ENCODE measurements at places on chromosomes 1 and 21. TPM values are rescaled to one million over a fixed set of nuclear protein-coding genes. Genes with fewer than 3 reads are reported as not detected.

DNA sequence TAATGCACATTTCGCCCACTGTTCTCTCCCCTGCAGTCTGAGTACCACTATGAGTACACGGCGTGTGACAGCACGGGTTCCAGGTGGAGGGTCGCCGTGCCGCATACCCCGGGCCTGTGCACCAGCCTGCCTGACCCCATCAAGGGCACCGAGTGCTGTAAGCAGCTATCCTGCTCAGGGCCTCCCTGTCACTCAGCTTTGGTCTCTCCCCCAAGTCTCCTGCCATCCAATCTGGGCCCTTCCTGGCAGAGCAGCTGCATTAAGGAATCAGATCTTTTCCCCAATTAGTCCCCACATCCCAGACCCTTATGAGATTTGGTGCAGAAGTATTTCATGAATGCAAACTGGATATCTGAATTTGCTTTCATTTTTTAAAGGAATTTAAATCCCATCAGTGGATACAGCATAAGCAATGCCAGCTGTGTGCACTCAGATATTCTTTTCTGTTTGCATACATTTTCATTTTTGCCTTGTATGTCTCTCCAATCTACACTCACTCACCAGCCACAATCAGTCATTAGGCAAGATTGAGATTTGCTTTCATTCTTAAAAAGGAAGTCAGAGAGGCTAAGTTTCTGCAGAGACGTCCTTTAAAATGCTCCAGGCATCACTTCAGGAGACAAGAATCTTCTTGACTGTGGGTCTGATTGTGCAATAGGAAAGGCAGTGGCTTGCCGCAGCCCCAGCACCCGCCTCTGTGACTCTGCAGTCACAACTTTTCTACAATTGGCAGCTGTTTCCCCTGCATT is 48.1 kb downstream of the ELAPOR1 start:
- DNase-seq = peak; percentile 39

DNA sequence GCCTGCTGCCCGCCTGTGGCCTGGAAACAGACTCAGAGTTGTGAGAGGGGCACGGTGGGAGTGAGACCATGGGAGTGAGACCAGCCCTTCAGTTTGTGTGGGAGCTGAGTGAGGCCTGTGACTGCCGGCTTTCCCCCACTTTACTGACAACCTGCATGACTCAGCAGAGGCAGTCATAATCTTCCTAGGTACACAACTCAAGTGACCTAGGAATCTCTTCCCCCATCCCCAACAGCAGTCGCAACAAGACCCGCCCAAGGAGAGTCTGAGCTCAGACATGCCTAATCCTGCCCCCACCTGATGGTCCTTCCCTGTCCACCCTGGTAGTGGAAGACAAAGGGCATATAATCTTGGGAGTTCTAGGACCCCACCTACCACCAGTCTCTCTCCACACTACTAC is 44.2 kb downstream of the KLHL20 start:
- no peak for DNase-seq

Gene FOXD2
- 0.08 TPM for total RNA-seq

Gene GPR61
- total RNA-seq = 0.55 TPM

DNA sequence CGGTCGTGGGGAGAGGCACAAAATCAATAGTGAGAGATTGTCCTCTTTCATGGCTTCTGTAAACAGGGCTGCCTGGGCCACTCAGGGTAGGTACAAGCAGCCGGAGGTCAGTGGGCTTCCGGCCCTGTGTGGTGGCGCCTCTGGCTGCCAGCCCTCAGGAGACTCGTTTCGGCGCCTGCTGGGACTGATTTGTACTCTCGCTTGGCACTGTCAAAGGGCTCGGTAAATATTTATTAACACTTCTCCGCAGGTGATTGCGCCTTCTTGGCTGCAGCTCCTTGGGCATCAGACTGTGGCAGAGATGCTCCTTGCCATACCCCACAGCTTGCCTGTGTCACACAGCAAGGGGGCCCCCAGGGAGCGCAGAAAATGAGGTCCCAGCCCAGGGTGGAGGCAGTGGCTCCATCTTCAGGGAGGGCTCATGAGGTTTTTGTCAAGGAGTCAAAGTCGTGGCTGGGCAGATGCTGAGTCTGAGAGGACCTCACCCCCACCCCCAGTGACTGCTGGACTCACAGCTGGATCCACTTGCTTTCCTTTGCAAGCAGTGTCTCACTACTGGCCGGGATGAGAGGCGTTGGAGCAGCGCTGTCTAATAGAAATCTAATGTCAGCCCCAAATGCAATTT is 262.5 kb downstream of the GRIK3 start:
- DNase-seq = no peak

GRCh38 chr1:246680190-246680589 is 44.0 kb upstream of the SCCPDH start:
- no peak for DNase-seq

DNA sequence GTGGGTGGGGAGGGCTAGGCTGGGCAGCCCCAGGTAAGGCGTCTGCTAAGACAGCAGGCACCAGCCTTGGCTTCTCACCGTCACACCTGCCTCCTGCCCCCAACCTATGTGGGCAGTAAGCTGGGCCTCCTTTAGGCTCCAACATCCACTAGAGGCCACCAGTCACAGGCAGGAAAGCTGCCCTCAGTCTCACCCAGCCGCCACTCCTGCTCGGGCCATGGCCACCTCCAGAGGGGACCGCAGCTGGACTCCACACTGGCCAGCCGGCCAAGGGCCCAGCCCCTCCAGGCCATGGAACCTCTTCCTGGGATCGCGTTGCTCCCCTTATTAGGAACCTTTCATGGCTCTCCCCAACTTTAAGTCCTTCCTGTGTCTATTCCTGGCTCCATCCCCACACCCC is 74.5 kb downstream of the MRPL37 start:
- no peak for DNase-seq

DNA sequence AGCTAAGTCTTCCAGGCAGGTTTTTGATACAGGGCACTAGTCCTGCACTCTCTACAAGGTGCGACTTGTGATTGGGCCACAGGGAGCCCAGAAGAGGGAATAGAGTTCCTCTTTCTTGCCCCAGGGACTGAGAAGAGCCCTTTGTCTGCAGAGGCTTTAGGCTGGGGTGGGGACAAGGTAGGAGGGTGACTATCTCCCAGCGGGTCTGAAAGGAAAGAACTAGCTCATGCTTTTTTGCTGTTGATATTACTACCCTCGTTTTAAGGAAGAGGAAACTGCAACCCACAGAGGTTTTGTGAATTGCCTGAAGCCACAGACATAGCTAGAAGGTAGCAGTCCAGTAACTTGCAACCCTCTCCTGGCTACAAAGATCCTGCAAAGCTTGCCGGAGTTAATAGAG is 615.2 kb downstream of the MATN1 start:
- no peak for DNase-seq
